ENCODE measurements at places on chromosomes 2 and 18. TPM values are rescaled to one million over a fixed set of nuclear protein-coding genes. Genes with fewer than 3 reads are reported as not detected.

DNA sequence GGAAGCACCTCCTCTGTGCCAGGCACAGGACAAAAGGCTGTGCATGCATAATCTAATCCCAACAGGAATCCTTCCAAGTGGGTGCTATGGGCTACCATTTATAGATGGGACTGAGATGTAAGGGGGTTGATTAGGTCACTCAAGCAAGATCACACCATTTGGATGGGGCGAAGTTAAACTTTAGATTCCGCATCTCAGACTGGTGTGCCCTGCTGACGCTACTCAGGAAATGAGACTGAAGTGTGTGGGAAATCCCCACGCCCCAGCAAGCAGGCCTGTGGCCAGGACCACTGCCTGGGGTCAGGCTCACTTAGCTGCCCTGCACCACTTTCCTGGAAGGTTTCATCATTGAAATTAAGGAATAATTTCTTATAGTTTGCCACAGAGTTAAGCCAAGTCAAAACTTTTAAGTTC lies 70.5 kb upstream of the PPP1CB start:
- peak; percentile 46 for DNase-seq

GRCh38 chr2:162475661-162476060 lies 131.7 kb downstream of the GCA start:
- DNase-seq: no peak

- peak; percentile 56 for DNase-seq
These were observed 67.0 kb downstream of the FEZ2 start for GRCh38 chr2:36530983-36531354.

GRCh38 chr18:45998244-45998643 lies 31.1 kb upstream of the EPG5 start:
- DNase-seq: no peak

GRCh38 chr2:233352141-233352842 lies 2.0 kb upstream of the DGKD start:
- no peak for DNase-seq

DNA sequence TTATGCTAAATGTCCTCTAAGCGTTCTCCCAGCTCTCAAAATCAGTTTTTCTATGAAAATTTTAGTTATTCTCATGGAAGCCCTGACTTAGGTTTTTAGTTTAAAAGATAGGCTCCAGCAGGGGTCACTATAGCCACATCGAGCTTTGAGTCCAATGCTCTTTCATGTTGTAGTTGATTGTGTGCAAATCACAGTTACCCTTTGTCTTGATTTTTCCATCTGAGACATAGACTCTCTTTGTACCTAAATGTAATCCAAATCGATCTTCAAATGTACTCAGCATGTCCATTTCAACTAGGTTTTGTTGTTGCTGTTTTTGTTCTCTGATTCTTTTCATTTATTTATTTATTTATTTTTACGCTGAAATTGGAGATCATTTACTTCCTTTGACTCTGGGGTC lies 26.4 kb upstream of the MSTN start:
- DNase-seq: no peak

GRCh38 chr18:41906528-41907146 lies 48.4 kb upstream of the PIK3C3 start:
- no peak for DNase-seq

Gene CPSF3
- 21.9 TPM for polyA plus RNA-seq

Gene GALNT5
- polyA plus RNA-seq: 0.04 TPM

- DNase-seq: no peak
These were observed 28.9 kb downstream of the NYAP2 start for GRCh38 chr2:225428360-225428759.

Gene HOXD3
- 0.30 TPM for polyA plus RNA-seq

DNA sequence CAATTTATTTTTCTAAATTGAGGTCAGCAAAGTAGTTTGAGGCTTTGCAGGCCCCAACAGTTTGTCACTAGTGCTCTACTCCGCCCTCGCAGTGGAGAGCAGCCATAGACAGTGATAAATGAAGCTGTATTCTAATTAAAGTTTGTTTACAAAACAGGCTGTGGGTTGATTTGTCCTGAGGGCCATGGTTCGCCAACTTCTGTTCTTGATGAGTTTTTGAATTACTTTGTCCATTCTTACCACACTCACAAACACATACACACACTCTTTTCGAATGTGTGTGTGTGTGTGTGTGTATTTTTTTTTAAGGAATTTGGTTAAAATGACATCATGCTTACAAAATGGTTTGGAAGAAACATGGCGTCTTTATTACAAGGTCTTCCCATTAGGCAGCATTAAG lies 68.6 kb downstream of the MTCL1 start:
- DNase-seq: no peak

DNA sequence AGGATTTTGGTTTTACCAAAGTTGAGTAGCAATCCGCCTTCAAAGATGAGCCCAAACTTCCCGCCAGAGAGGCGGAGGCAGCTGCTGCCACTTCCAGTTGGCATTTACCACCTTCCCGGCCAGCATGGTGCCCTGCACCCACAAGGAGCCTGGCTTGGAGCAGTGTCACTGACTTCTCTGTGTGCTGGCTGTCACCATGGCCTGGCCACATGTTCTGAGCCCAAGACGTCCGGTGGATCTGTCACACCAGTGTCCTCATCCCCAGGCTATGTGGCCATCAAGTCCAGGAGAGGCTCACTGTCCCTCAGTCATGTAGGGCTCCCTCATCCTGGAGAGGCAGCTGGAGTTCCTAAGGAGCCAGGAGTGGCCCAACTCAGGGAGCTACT lies 100.6 kb downstream of the ACKR3 start:
- DNase-seq: no peak

DNA sequence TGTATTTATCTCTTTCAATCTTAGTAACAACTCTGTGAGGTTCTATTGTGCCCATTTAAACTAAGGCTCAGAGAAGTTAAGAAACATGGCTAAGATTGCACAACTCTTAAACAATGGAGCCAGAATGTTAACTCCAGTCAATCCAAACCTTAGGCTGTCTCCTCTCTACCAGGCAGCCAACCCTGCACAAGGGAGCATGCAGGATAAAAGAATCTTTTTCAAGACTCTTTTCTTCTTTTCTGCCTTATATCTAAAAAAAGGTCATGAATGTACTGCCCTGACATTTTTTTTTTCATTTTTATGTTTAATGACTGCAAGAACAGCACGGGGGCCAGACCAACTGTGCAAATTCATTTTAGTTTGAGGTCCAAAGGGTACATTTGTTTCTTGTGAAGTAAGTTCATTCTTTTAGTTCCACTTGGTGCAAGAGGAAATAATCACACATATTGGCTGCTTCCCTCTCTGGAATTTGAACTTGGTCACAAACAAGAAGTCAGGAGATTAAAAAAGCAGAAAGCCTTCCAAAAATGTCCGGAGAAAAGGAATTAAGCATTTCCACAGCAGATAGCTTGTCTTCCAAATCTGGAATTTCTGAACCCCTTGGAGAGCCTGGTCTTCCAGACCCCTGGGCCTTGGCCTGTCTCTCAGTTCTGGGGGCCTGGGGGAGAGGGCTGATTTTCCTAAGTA lies 96.0 kb upstream of the RIOK3 start:
- no peak for DNase-seq

Gene SCYGR4
- not detected for polyA plus RNA-seq

- no peak for DNase-seq
These were observed 246.8 kb downstream of the TMEM182 start for GRCh38 chr2:103008586-103008985.

Gene TLK1
- 12.0 TPM for polyA plus RNA-seq

Gene ITPRIPL1
- polyA plus RNA-seq: 0.80 TPM

DNA sequence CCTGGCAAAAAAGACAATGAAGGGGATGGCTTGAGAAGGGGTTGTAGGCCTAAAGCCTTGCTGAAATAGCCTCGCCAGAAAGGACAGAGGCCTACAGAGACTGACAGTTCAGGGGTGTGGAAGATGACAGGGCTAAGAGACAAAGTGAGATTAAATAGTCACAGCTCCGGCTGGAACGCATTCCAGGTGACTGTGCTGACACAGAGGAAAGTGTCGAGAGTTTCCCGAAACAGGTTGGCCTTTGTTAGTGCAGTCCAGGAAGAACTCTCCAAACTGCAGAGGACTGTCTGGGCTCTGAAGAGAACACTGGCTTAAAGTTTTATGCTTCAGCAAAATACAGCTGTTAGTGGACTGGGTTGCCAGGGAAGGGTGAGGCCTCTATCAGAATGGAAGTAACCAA lies 52.8 kb downstream of the METTL4 start:
- DNase-seq: no peak

DNA sequence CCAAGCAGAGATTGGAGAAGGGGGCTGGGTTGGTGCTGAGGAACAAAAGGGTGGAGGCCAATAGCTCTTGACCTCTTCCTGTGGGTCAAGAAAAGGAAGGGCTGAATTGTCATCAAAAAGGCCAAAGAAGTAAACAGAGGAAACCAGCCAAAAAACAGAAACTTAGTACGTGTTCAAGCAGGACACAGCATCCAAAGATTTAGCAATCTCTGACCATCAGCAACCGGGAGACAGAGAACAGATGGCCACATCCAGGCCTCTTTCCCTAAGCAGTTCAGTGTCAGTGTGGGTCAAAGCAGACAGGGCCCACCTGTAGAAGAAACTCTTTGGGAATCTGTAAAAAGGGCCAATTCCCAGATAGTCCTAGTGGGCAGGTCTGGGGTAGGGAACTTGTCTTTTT lies 2.9 kb downstream of the DNPEP start:
- no peak for DNase-seq

- no peak for DNase-seq
These were observed 96.3 kb upstream of the AQP4 start for GRCh38 chr18:26961839-26962238.

GRCh38 chr18:76455003-76455676 lies 39.9 kb downstream of the ZNF516 start:
- peak; percentile 2 for DNase-seq

- no peak for DNase-seq
These were observed 98.0 kb upstream of the MGAT4A start for GRCh38 chr2:98828793-98829371.

- DNase-seq: no peak
These were observed 115.2 kb downstream of the SLC5A7 start for GRCh38 chr2:108101481-108101880.

- DNase-seq: no peak
These were observed 55.6 kb downstream of the ACAA2 start for GRCh38 chr18:49757513-49758262.

Gene FECH
- 21.0 TPM for polyA plus RNA-seq

Gene LIMS2
- 293 TPM for polyA plus RNA-seq

Gene SCN1A
- 0.27 TPM for polyA plus RNA-seq

DNA sequence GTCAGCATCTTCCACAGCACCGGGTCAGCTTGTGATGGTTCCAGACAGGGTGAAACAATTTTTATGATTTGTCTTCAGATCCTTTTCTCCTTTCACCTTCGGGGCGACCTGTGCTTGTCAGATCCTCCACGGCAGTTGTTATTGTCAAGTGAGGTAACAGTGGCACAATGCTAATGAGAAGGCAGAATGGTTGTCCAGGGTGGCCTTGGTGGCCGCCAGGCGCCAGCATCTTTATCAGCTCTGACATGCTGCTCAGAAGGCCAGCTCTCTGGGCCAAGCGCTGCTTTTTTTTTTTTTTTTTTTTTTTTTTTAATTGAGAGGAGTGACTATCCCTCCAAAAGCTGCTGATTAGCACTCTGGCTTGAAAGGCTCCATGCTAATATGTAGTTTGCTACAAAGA lies 52.3 kb upstream of the MGAT5 start:
- DNase-seq: no peak

DNA sequence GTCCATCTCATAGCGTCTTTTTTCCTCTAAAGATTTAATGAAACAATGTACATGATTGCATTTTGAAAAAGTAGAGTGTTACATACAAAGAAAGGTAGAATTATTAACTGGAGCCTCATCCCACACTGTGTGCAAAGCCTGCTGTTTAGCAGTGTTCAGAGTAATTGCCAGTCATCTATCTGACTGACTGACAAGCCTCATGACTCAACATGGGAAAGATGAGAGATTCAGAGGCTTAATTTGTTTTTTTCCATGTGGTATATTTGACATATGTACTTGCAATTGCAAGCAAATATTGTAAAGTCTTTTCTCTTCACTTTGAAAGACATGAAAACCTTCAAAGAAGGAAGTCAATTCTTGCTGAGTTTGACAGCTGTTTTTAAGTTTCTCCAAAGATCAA lies 14.7 kb downstream of the PCARE start:
- no peak for DNase-seq

- DNase-seq: no peak
These were observed 148.0 kb downstream of the LDLRAD4 start for GRCh38 chr18:13366541-13366940.

Gene LRRTM4
- polyA plus RNA-seq: 0.15 TPM

DNA sequence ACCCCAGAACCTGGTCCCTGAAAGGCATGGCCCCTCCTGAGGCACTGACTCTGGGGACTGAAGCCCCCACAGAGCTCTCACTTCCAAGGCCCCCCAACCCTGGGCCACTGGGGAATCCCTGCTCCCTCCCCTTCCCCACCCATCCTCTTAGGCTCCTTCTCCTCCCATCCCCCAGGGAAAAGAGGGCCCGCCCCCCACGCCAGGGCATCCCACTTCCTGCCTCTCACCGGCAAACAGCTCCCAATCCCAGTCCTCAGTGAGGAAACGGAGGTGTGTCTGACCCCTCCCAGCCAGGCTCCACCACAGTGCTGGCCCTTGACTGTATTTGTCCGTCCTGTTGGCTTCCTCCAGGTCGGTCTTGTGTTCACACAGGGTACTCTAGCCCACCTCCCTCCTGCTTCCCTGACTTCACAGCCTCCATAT lies 35.0 kb upstream of the PTMA start:
- DNase-seq: peak; percentile 76

DNA sequence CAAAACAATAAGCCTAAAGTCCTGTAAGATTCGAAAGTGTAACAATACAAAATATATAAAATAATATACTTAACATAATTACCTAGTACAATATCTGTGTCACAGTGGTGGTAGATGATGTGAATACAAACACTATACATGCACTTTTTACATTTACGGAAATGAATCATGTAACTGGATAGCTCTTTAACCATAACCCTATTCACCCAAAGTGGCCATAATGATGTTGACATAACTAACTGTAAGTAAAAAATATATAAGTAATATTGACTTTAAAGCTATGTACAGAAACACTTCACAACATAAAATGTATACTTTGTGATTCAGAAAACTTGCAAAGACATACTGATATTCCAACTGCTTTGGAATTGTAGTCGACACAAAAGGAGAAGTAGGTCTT lies 616.9 kb upstream of the SLC8A1 start:
- DNase-seq: no peak

GRCh38 chr2:112075490-112076260 lies 20.6 kb downstream of the TMEM87B start:
- DNase-seq: no peak

DNA sequence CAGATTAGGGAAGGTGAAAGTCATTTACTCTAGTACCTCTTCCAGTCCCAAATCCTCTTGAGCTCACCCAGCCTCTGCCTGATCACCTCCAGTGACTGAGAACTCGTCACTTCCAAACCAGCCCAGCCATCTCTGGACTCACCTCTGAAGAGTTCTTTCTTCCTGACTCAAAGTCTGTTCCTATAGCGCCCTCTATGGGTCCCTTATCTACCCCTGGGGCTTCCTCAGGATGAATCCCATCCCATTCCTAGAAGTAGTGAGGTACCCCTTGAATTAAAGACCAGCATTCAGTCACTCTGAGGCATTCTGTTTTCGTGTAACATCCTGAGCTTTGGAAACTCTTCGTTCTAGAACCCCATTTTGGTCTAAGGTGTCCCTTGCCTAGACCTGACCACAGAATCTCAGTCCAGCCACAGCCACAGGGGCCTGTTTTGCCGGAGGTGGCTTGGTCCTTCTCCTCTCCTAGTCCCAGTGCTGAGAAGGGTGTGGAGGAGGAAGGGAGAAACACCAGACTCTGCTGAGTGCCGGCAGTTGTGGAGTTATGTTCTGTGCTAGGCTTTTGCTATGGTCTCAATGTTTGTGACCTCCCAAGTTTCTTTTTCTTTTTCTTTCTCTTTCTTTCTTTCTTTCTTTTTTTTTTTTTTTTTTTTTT lies 32.7 kb downstream of the SIX3 start:
- DNase-seq: no peak

GRCh38 chr2:153873052-153874048 lies 1.6 kb downstream of the GALNT13 start:
- peak; percentile 40 for DNase-seq

Gene D2HGDH
- 7.6 TPM for polyA plus RNA-seq
